ENCODE measurements at places on chromosomes 16 and 17.

GRCh38 chr16:12587170-12587569 lies 216.5 kb downstream of the CPPED1 start:
- DNase-seq = no peak

GRCh38 chr17:7329997-7330637 lies 982 bp upstream of the NEURL4 start:
- DNase-seq = peak; percentile 80

DNA sequence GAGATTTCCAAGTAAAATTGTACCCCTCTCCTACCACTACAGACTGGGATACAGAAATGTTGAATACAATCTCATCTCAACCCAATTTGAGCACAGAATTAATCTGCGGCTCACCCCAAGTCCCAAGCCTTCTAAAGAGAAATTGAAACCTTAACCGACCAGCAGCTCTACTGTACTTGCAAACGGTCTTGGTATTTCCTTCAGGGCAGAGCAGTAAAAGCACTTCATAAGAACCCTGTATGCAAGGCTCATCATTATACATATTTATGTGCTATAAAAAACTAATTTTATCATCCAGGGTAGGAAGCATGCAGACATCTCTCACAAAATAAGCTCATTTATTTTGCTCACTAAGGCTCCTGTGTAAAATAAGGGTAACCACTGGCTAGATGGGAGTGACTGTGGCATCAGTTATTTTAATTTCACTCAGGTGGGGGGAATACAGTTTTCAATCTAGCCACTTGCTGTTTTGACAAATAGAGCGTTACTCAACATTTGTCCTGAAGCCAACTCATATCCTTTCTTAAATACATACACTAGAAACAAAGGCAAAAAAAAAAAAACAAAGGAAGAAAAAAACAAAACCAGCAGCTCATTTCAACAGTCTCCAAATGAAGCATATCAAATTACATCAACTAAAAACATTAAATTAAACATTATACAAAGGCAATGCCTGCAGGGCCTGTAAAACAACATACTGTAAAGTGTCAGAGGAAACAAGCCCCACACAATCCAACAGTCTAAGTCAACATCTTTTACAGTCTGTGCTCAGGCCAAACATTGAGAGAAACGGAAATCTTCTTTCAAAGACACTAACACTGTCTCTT lies 65.0 kb downstream of the PARN start:
- no peak for DNase-seq

DNA sequence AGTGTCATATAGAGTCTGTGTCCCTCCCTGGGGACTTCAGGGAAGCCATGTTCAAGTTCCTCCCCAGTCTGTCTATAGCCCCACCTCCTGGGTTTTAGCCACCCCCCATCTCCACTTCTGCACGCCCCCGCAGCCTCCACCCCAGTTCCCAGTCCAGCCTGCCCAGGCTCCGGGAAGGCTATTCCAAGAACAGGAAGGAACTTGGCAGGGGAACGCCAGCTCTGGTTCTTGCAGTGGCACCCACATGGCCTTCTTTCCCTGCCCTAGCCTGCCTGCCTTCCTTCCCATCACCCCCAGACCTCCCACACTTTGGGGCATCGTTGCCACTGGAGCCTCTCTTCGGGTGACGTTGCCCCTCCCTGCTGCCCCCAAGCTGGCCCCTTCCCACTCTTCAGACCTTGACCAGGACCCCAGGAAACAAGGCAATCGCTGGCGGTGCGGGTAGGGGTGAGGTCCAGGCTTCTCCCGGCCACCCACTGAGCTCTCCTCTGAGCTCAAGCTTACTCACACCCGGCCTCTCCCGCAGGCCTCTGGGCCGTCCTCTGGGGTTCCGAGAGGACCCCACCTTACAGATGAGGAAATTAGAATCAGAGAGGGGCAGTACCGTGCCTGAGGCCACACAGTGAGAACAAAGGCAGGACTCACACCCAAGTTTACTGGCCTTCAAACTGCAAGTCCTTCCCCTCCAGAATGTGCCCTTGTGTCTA lies 9.2 kb upstream of the CES4A start:
- DNase-seq = no peak

GRCh38 chr17:66980896-66981295 lies 16.4 kb downstream of the CACNG4 start:
- no peak for DNase-seq

- no peak for DNase-seq
These were observed 239.5 kb downstream of the ABCC12 start for GRCh38 chr16:47916266-47916665.

DNA sequence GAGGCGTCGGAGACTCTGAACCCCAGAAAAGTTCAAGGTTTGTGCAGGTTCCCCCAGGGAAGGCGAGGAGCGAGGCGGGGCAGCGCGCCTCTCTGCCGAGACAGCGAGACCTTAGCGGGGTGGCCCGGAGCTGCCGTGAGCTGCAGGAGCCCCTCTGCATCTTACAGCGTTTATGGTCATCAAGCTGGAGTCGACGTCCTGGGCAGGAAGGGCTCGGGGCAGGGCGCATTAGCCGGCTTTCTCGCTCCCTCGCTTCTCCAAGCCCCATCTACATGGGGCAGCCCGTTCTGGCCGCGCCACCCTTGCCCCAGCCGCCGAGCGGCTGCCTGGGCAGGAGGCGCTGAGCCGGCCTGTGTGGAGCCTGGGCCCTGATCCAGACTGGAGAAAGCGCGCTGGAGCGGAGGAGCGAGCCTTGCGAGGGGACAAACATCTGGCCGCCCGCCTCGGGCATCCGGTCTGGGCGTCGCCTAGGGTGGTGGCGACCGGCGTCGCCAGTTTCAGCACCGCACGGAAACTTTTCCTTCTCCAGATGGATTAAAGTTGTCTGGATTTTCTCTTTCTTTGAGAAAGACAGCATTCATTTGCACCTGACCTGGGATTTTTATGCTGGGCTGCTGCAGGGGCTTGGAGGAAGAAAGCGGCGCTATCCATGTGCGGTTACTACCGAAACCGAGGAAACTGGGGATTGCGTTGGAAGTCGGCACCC lies 750 bp downstream of the TMEM132E start:
- DNase-seq = no peak

- DNase-seq = no peak
These were observed 45.9 kb upstream of the MED13 start for GRCh38 chr17:62110923-62111484.
